NCI-H2227 treated with DMSO at 0.1 percent for 48 hours (cell line): ENCODE measurements at places on chromosomes 3 and 15.

- DNase-seq, result no peak
These were observed at the start of the genes MST1 and RNF123 for GRCh38 chr3:49689046-49689907. Gene MST1, minus strand, starts transcription at chr3:49689474. Its CDS starts 783 bp downstream, at chr3:49688691. Gene RNF123, plus strand, starts transcription at chr3:49689557. Its CDS starts 1,609 bp downstream, at chr3:49691166.

GRCh38 chr3:112253301-112253971 lies 40.6 kb downstream of the SLC9C1 start:
- DNase-seq, result no peak

- DNase-seq, result no peak
These were observed 1071.6 kb downstream of the PLOD2 start for GRCh38 chr3:145089337-145089736.

DNA sequence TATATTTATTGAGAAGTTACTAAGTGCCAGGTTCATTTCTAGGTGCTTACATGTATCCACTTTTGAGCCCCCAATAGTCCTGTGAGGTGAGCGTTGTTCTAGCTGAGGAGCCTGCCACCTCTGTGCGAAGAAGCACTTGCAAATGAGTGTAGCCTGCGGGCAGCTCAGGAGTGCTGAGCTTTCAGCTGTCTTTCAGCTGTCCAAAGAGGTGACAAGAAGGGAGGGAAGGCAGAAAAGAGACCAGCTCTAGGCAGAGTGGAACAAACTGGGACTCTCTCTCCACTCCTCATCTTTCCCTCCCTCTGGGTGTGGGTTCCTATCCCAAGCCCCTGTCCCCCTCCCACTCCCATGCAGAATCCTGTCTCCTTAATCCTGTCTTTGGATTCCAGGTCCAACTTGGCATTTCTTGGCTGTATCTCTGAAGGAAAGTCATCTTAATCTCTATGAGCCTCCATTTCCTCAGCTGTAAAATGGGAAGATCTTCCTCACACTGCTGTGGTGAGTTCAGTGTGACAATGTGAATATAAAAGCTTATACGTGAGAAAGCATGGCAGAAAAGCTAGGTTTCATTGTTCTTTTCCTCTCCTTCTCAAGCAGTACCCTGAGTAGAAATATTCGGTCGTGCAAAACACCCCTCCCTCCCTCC lies 6.7 kb upstream of the SRP14 start:
- no peak for DNase-seq

DNA sequence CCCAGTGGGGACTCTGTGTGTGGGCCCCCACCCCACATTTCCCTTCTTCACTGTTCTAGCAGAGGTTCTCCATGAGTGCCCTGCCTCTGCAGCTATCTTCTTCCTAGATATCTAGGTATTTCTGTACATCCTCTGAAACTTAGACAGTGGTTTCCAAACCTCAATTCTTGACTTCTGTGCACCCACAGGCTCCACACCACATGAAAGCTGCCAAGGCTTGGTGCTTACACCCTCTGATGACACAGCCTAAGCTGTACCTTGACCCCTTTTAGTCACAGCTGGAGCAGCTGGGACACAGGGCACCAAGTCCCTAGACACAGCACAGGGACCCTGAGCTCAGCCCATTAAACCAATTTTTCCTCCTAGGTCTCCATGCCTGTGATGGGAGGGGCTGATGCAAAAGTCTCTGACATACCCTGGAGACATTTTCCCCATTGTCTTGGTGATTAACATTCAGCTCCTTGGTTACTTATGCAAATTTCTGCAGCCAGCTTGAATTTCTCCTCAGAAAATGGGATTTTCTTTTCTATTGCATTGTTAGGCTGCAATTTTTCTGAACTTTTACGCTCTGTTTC lies 304.5 kb downstream of the OTOL1 start:
- no peak for DNase-seq

DNA sequence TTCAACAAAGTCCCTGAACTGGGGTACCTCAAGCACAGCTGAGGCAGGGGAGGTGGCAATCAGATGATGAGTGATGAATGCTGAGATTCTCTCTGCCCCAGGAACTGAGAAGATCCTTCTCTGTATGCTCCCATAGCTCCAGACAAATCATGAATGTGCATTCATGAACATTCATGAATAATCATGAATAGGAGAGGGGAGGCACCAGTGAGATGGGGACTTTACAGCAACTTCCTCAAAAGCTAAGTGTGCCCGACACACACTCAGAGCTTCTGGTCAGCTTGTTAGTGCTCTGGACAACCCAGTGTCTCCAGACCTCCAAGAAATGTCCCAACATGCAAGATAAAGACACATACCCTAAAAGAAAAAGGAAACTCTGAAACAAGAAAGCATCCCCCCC lies 24.3 kb downstream of the LRRC2 start:
- DNase-seq, result no peak

DNA sequence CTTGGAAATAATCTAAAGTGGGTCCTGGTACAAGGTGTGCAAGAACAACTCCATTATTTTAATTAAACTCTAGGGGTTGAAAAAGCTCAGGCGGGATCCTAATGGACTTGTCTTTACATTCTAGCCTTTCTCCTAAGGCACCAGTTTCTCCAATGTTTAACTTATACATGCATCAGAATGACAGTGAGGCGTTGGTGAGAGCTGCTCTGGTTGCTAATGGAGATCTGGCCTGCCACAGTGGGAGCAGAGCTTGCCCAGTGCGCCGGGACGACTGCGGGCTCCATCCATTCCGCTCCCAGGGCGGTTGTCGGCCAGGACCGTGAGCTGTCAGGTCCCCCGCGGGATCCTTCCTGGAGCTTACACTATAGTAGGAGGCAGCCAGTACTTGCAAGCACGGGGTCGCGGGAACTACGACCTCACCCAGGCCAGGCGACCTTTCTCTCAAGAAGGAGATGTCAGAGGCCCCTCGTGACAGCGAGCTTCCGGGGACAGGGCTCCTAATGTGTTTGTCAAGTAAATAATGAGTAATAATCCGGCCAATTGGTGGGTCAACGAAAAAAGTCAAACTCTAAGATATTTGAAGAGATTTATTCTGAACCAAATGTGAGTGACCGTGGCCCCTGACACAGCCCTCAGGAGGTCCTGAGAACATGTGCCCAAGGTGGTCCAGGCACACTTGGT lies 991 bp upstream of the HIGD1A start:
- no peak for DNase-seq

GRCh38 chr15:58346361-58346760 lies 85.4 kb upstream of the LIPC start:
- DNase-seq, result no peak

DNA sequence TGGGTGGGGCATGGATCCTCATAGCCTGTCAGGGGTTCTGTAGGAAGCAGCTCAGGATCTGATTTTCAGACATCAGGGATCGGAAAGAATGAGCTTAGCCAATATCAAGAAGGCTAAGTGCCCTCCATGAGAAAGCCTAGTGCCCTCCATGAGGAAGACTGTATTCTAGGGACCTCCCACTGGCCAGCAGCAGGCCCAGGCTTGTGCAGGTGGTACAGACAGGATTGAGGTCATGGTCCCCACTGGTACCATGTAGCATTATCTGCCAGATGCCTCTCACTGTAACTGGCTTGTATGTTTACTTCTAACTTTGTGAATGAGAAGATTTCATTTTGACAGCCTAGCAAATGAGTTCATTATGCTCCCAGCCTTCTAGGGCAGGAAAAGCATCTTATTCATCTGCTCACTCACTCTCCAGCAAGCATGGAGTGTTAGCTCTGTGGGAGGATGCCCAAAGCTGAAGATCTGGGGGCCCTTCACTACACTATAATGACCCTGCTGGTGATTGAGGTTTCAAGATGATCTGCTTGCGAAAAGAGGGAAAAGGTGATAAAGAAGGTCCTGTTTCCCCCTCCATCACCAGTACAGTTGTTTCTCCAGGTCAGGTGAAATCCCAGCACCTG lies 7.5 kb downstream of the EPHB1 start:
- DNase-seq, result no peak

DNA sequence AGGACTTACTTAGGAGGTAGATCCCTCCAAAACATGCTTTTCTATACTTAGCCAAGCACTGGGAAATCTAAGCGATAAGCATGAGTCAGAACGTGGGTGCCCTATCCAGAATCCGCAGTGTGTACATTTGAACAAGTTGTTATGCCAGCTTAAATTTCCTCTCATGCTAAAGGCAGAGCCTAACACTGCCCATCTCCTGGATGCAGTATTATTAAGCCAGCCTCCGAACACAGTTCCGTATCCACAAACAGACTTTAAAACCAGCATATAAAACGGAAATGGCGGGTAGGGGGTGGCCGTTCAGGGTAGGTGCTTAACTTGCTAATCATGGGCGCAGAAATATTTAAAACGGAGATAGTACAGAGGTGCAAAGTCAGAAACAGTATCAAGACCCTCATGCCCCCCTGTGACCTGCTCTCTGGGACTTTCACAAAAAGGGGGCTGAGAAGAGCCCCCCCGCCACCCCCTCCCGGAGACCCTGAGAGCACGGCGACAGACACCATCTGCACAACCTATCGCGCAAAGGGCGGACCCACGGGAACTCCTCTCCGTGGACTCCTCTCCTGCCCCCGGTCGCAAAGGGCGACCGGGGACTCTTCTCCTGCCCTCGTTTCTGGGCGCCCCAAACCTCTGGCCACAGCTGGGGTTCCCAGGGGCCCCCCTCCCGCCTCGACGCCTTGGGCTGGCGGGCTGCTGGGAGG lies 889 bp upstream of the LRRIQ4 start:
- peak; percentile 51 for DNase-seq

GRCh38 chr15:67416891-67417290 lies 104.0 kb upstream of the C15orf61 start:
- no peak for DNase-seq

DNA sequence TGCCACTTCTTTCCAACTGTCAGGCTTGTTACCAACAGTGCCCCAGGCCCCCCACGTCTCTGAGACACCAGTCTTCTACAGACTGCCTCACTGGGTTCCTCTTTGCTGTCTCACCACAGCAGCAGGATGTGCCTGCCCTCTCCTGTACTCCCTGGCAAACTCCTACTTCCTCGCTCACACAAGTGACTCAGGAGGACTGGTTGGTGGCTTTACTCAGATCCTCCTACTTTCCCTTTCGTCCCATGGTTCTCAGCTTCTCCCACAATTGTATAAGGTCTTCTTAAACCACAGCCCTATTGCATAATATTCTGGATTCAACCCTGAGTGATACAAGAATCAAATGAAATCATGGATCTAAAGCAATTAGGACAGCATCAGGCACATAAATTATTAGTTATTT lies 246.6 kb upstream of the PROK2 start:
- DNase-seq, result no peak

DNA sequence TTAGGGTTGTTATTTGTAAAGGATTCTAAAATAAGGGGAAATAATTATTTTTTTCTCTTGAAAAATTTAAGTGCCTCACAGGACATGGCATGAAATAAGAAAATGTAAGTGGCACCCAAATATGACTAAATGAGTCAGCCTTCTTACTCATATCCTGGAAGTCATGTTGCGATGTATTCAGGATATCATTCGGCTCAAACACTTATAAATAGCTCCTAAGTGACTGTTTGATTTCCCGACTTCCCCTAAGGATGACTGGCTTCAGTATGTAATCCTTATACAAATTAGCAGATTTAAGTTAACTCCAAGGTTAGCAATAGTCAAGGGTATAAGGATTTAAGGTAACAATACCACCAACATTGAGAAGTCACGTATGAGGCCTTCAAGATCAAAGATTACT lies 57.3 kb upstream of the OSTN start:
- no peak for DNase-seq

- no peak for DNase-seq
These were observed 107.7 kb upstream of the RPL32 start for GRCh38 chr3:12948891-12949711.

- DNase-seq, result no peak
These were observed 14.3 kb upstream of the SPRED1 start for GRCh38 chr15:38238311-38238710.

DNA sequence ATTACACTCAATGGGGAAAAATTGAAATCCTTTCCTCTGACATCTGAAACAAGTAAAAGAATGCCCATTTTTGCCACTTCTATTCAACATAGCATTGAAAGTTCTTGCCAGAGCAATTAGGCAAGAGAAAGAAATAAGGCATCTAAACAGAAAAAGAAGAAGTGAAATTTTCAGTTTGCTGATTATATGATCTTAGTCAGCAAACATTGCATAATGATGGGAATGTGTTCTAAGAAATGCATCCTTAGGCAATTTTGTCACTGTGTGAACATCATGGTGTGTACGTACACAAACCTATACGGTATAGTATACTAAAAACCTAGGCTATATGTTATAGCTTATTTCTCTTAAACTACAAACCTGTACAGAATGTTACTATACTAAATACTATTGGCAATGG lies 278.0 kb downstream of the CGGBP1 start:
- DNase-seq, result no peak

DNA sequence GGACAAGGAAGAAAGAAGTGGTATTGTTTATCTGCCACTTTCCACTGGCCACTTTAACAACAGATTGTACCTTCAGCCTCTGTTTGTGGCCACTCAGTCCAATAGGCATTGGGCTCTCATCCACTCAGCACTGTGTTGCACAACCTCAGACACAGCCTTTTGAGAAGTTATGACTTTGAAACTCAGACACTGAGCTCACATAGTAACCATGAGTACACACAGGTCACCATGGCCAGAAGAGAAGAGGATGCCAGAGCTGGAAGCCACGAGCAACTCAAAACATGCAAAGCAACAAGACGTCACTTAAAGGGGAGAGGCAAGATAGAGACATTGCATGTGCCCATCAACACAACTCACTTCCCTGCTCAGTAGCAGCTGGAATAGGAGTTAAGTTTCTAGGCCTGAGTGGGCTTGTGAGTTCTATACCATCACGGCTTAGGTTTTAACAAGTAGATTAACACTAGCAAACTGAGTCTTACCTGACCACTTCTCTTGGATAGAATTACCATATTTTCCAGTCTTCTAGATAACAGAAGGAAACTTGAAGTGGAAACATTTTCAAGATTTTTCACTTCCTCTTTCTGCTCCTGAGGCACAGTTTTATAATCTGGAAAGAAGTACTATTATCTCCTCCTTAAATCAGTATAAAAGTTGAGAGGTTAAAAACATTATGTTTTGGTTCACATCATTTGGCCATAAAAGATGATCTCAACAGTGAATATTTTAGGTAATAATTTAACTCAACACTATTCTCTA lies 103.5 kb downstream of the IMPG2 start:
- no peak for DNase-seq

DNA sequence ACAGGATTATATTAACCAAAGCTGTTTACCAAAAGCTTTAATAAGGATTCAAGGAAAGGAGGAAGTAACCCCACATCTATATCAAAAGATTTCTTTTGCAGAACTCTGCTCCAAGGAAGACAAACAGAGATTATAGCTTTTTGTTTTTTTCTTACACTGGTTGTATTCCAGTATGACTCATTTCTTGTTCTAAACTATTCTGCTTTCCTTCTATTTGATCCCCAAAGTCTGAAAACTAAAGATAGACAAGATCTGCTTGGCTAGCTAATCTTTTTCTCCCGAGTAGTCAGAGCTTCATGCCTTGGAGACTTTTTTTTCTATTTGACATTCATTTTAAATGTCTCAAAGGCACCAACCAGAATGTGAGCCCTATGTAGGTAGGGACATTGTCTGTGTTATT lies 36.8 kb upstream of the FRMD5 start:
- no peak for DNase-seq

DNA sequence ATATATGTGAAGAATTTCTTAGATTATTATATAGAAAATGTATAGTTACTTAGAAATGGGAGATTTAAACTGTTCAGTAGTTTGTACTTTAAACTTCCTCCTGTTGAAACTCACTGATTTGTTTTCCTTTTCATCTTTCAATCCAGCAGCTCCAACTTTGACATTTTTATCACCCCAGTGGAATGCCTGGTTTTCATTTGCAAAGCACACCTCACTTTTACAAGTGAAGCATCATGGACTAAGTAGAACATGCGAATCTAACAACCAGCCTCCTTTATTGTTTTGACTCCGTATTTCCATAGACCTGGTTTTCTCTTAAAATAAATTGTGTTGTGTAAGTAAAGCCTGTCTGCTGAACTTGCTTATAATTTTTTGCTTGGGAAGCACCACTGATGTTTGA lies 97.8 kb upstream of the ROBO2 start:
- no peak for DNase-seq
